ENCODE measurements at places on chromosomes 2 and 18.

DNA sequence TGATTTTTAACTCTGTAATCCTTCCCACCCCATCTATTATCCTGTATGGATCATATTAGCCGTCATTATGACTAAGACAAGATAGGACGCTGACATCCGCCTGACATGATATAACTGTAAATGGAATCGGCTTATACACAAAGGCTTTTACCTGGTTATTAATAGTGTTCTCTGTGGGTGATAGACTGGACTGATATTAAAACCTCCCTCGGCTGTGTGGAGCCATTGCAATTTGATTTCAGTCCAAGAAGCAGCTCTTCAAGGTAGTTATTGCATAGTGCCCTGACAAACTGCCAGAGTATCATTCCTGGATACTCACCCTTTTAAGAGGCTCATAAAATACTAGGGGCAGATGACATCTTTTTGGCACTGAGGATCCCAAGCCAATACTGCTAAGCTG is 226.1 kb upstream of the HNRNPA3 start:
- no peak for DNase-seq

GRCh38 chr2:10709290-10709939 is 12.0 kb upstream of the ATP6V1C2 start:
- DNase-seq = no peak

- DNase-seq = no peak
These were observed 11.7 kb upstream of the SIX3 start for GRCh38 chr2:44929735-44930273.

DNA sequence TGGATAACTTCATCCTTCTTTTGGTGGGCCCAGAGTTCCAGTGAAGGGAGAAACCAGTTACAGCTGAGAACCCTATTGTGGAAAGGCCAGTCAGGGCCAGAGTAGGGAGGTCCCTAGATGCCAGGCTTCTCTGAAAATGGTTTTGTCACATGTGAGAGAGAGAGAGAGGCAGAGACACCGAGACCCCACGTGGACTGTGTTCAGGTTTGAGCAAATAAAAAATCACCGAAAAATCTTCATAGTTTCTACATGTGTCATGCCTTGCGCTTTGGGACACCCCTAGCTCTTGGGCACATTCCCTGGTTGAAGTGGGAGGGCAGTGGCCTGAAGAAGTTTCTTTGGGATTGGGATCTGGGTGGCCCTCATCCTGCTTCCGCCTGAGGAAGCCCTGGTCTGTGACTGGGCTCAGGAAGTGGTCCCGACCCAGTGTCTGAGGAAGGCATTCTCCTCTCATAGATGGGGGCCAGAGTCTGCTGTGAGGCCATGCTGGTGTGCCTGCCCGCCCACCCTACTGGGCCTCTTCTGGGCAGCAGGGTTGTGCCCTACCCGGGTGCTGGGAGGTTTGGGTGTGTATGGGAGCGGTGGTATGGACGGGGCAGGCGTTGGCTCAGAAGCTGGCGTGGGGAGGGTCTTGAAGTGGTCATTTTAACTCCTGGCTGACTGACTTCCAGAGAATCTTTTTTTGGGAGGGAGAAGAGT is 16.1 kb downstream of the NCK2 start:
- DNase-seq = no peak

- no peak for DNase-seq
These were observed 10.1 kb downstream of the COL4A4 start for GRCh38 chr2:227153758-227154486.

- DNase-seq = no peak
These were observed 9.9 kb downstream of the MAB21L4 start for GRCh38 chr2:240886023-240886565.

GRCh38 chr2:75480971-75481836 is 79.5 kb downstream of the EVA1A start:
- no peak for DNase-seq

- DNase-seq = no peak
These were observed 47.6 kb upstream of the IL1R1 start for GRCh38 chr2:102094917-102095316.

DNA sequence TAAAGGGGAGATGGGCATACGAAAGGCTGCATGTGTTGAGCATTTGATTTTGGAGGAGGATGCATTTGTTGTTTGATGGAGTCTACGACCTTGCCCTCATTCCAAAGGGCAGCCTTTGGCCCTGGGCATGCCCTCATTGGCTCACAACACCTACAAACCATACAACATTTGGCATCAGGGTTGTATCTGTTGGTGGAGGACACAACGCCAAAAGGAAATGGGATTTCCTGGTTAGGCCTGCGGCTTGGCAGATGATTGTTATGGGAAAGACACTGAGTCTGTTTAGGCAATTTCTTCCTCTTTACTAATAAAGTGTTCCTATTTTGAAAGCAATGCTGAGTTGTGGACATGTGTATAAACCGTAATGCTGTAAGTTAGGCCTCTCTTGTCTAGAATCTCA is 246.9 kb downstream of the LDLRAD4 start:
- DNase-seq = no peak
